Keratinocyte (primary cell): ENCODE measurements at places on chromosomes 2 and 18. TPM values are rescaled to one million over a fixed set of nuclear protein-coding genes. Genes with fewer than 3 reads are reported as not detected.

CWC22 gene
- 3.7 to 8.8 TPM (median 4.8 TPM) in 3 replicates for polyA plus RNA-seq

NXPH2 gene
- not detected in 3 replicates for polyA plus RNA-seq

LINC00305 gene
- polyA plus RNA-seq = not detected in 3 replicates

VIT gene
- 0.33 to 0.79 TPM (median 0.75 TPM) in 3 replicates for polyA plus RNA-seq

IL18R1 gene
- polyA plus RNA-seq = 1.5 to 1.7 TPM (median 1.6 TPM) in 3 replicates

ADNP2 gene
- polyA plus RNA-seq = 7.7 to 11.7 TPM (median 11.3 TPM) in 3 replicates

FBXO36 gene
- polyA plus RNA-seq = 1.6 to 2.3 TPM (median 1.7 TPM) in 3 replicates

OXER1 gene
- polyA plus RNA-seq = not detected in 3 replicates

FBLN7 gene
- polyA plus RNA-seq = 0.12 TPM in 1 of 3 replicates, not detected in the others

RIT2 gene
- not detected in 3 replicates for polyA plus RNA-seq

RESP18 gene
- not detected in 3 replicates for polyA plus RNA-seq

PSD4 gene
- polyA plus RNA-seq = 10.4 to 17.3 TPM (median 11.1 TPM) in 3 replicates

MYCN gene
- polyA plus RNA-seq = 0.18 TPM in 1 of 3 replicates, not detected in the others

POTEJ gene
- polyA plus RNA-seq = not detected in 3 replicates

ARHGEF4 gene
- polyA plus RNA-seq = 22.6 to 40.6 TPM (median 26.2 TPM) in 3 replicates

LOXHD1 gene
- not detected in 3 replicates for polyA plus RNA-seq

ATP6V1C2 gene
- polyA plus RNA-seq = 0.31 to 0.55 TPM (median 0.49 TPM) in 3 replicates

REG1A gene
- polyA plus RNA-seq = not detected in 3 replicates

WNT10A gene
- 0.78 to 6.6 TPM (median 2.1 TPM) in 3 replicates for polyA plus RNA-seq

CYP27A1 gene
- polyA plus RNA-seq = 0.12 to 0.27 TPM (median 0.19 TPM) in 3 replicates
